EL (cell line): ENCODE measurements at places on chromosomes 13 and 19.

GRCh38 chr13:48908381-48909055 is 67.2 kb upstream of the FNDC3A start:
- DNase-seq: peak; percentile 17

- DNase-seq: no peak
Measured at GRCh38 chr19:7200736-7201135, 93.5 kb downstream of the INSR start.

DNA sequence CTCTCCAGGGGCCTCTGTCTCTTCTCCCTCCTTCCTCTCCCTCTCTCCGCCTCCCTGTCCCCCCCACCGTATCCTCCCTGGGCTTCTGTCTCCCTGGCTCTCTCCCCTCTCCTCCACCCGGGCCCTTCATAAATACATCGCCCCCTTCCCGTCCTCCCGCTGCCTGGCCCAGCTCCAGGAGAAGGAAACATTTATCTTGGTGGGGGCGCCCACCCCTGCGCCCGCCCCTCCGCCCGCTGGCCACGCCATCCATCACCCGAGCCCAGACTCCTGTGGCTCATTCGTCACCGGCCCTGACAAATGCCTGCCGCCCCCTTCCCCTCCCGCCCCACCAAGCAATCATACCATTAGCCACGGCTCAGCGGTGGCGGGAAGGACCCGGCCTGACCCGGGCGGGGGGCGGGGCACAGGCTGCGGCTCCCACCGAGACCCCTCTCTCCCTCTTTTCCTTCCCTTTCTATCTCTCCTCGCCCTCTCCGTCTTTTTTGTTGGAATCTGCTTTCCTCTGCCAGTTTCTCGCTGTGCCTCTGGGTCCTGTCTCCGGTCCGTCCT is 2.6 kb upstream of the MEIS3 start:
- peak; percentile 27 for DNase-seq

DNA sequence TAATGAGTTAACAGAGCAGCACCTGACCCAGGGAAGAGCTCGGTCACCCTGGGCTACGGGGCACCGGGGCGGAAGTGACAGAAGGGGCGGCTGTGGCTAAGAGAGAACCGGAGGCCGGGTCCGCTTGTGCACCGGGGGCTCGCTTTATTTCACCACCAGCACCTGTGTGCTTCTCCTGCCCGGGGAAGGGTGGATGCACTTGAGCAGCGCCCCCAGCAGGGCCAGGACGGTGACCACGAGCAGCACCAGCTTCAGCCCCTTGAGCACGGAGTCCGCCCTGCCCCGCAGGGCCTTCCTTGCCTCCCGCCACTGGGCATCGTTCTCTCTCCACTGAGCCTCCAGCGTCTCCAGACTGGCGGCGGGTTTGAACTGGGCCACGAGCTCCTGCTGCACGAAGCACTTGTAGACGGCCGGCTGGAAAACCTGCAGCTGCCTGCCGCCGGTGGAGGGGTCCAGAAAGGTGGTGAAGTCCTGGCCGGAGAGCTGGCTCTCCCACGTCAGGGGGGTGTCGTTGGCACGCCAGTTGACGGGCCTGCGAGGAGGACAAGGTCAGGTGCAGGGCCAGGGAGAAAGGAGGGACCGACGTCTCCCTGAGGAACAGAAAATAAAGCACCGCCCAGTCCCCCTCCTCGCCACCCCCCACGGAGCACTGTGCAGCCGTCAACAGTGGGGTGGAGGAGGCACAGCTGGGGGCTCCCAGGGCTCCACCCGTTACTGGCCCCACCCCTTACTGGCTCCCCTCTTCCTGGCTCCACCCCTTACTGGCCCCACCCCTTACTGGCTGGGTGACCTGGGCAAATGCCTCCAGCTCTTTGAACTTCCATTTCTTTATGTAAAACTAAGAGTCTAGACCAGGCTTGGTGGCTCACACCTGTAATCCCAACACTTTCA is 3.6 kb downstream of the FAM187B start:
- DNase-seq: no peak

- no peak for DNase-seq
Measured at GRCh38 chr13:97148894-97149293, 73.2 kb upstream of the MBNL2 start.

DNA sequence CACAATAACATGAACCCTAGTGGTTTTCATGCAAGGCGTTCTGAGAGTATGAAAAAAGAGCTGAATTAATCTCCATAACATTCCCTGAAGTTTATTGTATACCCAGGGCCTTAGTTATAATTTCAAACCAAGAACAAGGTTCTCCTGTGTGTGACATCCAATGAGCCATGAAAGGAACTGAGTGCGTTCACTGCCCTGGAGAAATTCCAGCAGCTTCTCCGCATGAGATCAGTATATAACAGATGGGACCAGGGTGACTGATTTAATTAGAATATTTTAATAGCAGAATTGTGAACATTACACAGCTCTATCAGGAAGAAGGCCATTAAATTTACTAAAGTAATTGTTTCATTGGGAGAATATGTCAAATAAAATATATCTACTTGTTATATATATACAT is 1190.5 kb upstream of the SLC10A2 start:
- no peak for DNase-seq

DNA sequence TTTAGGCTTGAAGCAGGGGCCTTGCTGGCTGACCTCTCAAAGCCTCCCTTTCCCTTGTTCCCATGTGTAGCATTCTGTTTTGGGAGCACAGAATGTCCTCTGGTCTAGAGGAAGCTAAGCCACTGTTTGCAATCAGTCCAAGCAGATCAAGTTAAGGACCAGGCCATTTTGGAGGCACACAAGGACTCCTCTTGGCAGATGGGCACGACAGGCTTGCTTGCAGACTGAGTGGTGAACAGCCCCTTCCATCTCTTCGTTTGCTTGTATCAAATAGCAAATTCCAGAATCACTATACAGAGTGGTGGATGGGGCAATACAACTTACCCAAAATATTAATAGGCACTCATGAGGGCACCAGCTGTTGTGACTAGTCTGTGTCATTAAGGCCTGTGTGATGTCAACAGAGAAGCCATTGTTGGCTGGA is 215.5 kb upstream of the SERP2 start:
- no peak for DNase-seq

DNA sequence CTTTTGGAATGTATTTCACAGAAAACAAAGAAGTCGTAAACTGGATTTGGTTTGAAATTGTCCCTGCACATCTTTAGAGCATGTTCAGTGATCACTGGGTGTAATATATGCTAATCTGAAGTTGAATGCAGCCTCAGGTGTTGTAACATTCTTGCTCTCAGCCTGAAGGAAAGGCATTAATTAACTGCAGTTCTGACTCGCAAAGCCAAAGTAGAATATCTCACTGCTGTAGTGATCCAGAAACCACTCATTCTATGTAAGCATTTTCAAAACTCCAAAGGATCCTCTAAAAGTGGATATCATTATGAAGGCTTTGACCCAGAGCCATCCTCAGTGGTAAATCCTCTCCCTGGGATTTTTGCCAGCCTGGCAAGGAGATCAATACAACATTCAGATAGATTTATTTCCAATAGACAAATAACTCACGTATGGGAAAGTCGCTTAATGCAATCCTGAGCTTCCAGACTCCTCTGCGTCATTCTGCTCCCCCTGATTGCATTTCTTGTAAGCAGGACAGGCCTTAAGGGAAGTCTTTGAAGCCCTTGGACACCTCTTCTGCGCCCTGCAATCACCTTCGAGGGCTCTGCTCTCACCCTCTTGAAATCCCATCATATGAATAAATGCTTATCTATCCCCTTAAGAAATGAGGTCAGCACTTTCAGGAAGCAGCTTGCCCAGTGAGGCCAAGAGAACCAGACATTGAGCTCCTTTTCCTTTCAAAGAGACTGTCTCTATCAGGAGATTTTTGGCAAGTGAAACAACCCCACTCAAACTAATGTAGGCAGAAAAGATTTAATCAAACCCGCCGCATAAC is 301.7 kb upstream of the NBEA start:
- DNase-seq: no peak

GRCh38 chr13:94168783-94169453 is 310.6 kb downstream of the DCT start:
- DNase-seq: no peak

DNA sequence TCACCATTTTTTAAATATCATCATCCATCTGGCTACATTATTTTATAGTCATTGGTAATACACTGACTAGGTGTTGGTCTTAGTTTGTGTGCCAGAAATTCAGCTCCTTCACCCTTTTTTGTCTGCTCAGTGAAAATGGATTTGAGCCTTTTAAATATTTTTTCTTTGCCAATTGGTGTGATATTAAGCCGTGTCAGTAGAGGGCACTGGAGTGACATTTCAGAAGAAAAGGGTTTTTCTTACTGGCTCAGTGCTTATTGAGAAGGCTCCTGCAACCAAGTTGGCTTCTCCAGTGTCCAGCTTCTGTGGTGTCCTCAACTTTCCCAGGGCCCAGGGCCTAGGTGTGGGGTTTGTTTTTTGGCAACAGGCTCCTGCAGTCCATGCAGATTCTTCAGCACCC is 546.6 kb downstream of the DACH1 start:
- DNase-seq: no peak

- DNase-seq: no peak
Measured at GRCh38 chr13:79725841-79726240, 244.9 kb downstream of the NDFIP2 start.

GRCh38 chr13:112154301-112155060 is 87.5 kb downstream of the SOX1 start:
- no peak for DNase-seq

DNA sequence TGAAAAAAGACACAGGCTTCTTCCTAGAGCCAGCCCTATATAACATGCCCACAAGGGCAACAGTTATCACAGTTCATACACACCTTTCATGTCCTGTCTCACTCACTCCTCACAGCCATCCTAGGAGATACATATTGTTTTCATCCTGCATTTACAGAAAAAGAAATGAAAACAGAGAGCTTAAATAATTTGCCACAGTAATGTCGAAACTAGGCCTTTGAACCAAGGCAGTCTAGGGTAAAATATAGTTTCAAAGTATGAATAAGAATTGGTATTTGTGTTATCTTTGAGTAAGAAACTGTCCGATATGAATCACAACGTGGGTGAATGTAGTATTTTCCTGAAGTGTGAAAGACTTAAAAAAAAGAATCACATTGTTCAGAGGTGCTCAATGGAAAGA is 26.8 kb downstream of the CLDN10 start:
- no peak for DNase-seq

GRCh38 chr13:104301171-104301975 is 1235.2 kb upstream of the SLC10A2 start:
- DNase-seq: no peak

GRCh38 chr19:49427339-49427738 is 2.2 kb downstream of the GFY start:
- DNase-seq: no peak

GRCh38 chr19:51144482-51145045 is 2.5 kb downstream of the SIGLEC7 start:
- no peak for DNase-seq

GRCh38 chr13:79369226-79369625 is 36.8 kb downstream of the RBM26 start:
- no peak for DNase-seq

- no peak for DNase-seq
Measured at GRCh38 chr19:58450856-58451357, 515 bp upstream of the ZNF324B start.

- peak; percentile 70 for DNase-seq
Measured at GRCh38 chr19:8363803-8364771, at the start of gene ANGPTL4. Gene ANGPTL4, plus strand, starts transcription at chr19:8364155. Its CDS starts 167 bp downstream, at chr19:8364322.

- no peak for DNase-seq
Measured at GRCh38 chr19:48596679-48597465, 9.7 kb upstream of the SPACA4 start.

DNA sequence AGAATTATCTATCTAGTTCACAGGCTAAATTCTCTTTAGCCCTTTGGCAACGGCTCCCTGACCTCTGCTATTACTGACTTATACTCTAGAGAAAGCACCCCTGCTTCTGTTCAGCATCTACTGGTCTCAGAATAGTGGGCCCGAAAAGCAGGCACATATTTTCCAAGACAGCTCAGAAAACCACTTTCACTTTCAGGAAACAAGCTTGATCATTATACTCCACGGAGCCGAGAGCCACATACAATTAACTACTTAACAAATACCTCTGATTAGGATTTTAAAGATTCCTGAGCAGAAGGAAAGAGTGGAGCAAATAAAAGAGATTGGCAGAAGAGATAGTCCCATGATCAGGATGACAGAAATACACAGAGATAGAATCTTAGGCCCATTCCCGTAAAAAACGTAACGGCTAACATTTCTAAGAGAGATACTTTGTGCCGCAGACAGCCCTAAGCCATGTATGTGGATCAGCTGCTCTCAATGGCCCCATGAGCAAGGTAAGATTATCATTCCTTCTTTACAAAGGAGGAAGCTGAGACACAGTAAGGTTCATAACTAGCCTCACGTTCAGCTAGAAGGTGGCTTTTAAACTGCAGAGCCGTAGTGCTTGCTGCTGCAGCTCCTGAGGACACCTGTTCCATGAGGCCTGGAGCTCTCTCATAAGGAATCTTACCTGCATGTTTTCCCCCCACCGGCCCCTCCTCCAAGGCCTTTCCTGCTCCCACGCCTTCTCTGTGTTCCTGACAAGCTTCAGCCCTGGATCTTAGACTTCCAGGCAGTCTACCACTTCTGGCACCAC is 227.2 kb downstream of the FOXO1 start:
- no peak for DNase-seq

- DNase-seq: no peak
Measured at GRCh38 chr13:81388400-81388799, 1047.5 kb upstream of the SPRY2 start.

- DNase-seq: no peak
Measured at GRCh38 chr13:75318138-75318833, 163.7 kb downstream of the TBC1D4 start.
